ENCODE measurements at places on chromosomes 2 and 18. TPM values are rescaled to one million over a fixed set of nuclear protein-coding genes. Genes with fewer than 3 reads are reported as not detected.

DNA sequence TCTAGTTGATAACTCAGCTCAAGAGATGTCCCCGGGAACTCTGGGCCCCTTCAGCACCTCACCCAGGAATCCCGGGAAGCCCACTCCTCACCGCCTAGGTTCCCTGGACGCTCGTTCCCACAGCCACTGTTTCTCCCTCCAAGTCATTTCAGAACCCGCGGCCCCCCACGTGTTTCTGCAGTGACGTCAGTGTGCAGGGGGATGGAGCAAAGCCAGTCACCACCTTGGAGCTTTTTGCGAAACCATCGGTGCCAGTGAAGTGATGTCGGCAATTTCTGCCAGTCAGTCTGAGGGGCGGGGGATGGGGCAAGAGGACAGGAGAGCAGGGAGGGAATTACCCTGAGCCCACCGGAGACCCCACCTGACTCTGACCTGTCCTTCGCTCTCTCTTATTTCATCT is 119.2 kb downstream of the SNTG2 start:
- no peaks in the 10 kb centered on the region for H3K4me1 ChIP-seq
- H3K27me3 ChIP-seq: no peaks in the 10 kb centered on the region
- no peak overlapping the region for H3K4me3 ChIP-seq
- no peaks in the 10 kb centered on the region for H3K36me3 ChIP-seq

- H3K4me1 ChIP-seq: peaks cover 28% of the 10 kb centered on the region
- no peak for DNase-seq
- H3K27me3 ChIP-seq: no peaks in the 10 kb centered on the region
- H3K27ac ChIP-seq: peak overlapping the region; percentile 90
- H3K36me3 ChIP-seq: no peaks in the 10 kb centered on the region
- peak overlapping the region; percentile 47 for H3K4me3 ChIP-seq
Measured at GRCh38 chr2:130183512-130184373, 1.7 kb downstream of the MZT2B start.

GRCh38 chr2:72859831-72860262 is 27.4 kb upstream of the SPR start:
- H3K27me3 ChIP-seq: peaks cover 12% of the 10 kb centered on the region
- DNase-seq: peak; percentile 44
- H3K4me3 ChIP-seq: no peak overlapping the region
- H3K36me3 ChIP-seq: no peaks in the 10 kb centered on the region
- no peak overlapping the region for H3K27ac ChIP-seq

GRCh38 chr18:37481491-37481890 is 84.1 kb downstream of the CELF4 start:
- no peaks in the 10 kb centered on the region for H3K4me1 ChIP-seq
- H3K36me3 ChIP-seq: no peaks in the 10 kb centered on the region
- H3K27ac ChIP-seq: no peak overlapping the region

- H3K27ac ChIP-seq: no peak overlapping the region
- no peaks in the 10 kb centered on the region for H3K27me3 ChIP-seq
- no peaks in the 10 kb centered on the region for H3K4me1 ChIP-seq
Measured at GRCh38 chr2:21358976-21359375, 235.2 kb downstream of the TDRD15 start.

DNA sequence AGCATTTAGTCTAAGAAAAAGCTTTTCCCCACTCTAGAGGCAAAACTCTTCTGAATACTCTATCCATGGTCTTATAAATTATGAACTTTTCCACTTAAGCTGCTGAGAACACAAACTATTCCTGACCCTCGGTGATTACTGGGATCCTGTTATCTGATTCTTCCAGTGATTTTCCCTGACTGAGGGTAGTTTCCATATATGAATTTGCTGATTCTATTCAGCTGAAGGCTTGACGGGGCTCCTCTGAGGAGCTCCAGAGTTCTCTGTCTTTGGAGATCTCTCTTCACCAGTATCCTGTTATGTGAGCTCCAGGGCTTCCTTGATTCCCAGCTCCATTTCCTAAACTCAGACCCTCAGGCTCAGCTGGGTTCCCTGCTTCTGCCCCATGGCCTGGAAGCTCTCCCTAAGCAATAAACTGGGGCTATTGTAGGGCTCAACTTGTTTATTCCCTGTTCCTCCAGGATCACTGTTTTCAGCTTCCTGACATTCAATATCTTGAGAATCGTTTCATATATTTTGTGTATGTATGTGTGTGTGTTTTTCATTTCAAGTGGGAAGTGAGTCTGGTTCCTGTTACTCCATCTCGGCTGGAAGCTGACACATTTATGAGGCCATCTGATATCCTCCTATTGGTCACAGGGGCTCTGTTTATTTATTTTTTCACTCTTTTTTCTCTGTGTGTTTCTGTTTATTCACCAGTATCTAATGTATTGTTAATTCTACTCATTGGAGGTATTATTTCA is 78.2 kb downstream of the ARHGAP28 start:
- no peak for DNase-seq
- H3K36me3 ChIP-seq: no peaks in the 10 kb centered on the region
- no peak overlapping the region for H3K27ac ChIP-seq

DNA sequence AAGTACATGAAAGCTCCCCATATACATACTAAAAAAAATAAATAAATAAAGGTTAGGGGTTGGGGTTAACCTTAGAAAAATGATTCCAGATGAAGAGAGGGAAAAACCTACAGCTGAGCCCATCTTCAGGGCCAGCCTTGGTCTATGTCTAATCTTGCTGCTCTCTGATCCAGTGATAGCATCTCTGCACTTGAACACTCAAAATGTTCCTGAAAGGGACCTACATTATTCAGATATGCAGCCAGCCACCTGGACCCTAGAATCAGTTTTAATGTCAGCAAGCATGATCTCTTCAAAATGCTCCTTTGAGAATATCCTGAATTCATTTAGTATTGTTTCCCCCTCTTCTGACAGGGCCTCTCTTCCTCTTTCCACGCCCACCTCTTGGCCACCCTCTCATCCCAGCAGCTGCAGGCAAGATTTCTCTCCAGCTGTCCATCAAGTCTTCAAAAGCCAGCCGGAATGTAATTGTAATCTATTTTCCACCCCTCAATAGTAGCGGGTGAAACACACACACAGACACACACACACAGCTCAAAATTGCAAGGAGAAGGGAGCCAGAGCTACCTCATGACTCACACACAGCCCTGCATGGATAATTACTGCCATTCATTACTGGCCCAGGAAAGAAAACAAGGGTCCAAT is 135.5 kb downstream of the MYO3B start:
- H3K36me3 ChIP-seq: no peaks in the 10 kb centered on the region
- no peak overlapping the region for H3K4me3 ChIP-seq
- H3K27ac ChIP-seq: no peak overlapping the region
- H3K4me1 ChIP-seq: no peaks in the 10 kb centered on the region

- no peak overlapping the region for H3K4me3 ChIP-seq
- H3K27me3 ChIP-seq: no peaks in the 10 kb centered on the region
- H3K4me1 ChIP-seq: no peaks in the 10 kb centered on the region
- H3K36me3 ChIP-seq: no peaks in the 10 kb centered on the region
- H3K27ac ChIP-seq: no peak overlapping the region
Measured at GRCh38 chr2:109529532-109530449, 84.0 kb downstream of the SEPTIN10 start.

DSG3 gene
- not detected for total RNA-seq

DNA sequence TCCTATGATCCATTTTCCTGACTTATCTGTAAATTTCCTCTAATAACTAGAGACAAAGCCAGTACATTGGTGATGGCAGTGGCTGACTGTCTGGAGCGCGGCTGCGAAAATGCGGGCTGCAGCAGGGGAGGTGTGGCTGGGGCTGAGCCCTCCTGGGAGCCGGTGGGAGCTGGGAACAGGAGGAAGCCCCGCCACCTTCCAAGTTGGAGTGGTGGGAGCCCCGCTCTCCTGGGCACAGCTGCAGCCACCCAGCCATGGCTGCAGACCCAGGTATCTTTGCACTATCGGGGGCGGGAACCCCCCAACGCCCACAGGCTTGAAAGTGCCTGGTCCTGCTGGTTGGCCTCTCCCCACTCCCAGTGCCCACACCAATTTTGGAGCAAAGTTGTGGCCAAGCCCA is 633.0 kb upstream of the TMEFF2 start:
- no peaks in the 10 kb centered on the region for H3K27me3 ChIP-seq
- no peaks in the 10 kb centered on the region for H3K4me1 ChIP-seq
- no peaks in the 10 kb centered on the region for H3K36me3 ChIP-seq
- DNase-seq: no peak

DNA sequence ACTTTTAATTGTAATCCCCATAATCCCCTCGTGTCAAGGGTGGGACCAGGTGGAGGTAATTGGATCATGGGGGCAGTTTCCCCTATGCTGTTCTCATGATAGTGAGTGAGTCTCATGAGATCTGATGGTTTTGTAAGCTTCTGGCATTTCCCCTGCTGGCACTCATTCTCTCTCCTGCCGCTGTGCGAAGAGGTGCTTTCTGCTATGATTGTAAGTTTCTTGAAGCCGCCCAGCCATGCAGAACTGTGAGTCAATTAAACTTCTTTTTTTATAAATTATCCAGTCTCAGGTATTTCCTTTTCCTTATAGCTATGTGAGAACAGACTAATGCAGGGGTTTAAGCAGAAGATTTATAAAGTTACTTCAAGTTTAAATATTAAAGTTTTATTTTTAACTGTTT is 655.2 kb downstream of the EPHA4 start:
- no peaks in the 10 kb centered on the region for H3K4me1 ChIP-seq
- no peaks in the 10 kb centered on the region for H3K36me3 ChIP-seq
- DNase-seq: no peak
- H3K27ac ChIP-seq: no peak overlapping the region
- H3K4me3 ChIP-seq: no peak overlapping the region
- no peaks in the 10 kb centered on the region for H3K27me3 ChIP-seq

DNA sequence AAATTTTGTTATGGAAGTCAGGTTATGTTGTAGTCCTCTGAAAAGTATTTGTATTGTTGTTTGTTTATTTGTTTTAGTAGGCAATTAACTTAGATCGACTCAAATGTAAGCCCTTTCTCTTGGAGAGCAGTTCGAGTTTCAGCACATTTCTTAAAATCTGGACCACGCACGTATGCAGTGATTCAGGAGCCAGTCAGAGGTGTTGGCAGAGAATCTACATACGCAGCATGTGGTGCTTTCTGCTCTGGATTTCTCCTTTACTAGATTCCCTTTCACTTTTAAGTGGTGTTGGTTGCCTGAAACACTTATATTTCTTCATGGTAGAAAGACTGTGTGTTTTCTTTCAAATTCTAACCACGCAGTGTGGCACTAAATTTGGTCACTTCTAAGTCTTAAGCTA is 773.9 kb upstream of the LRATD1 start:
- H3K27ac ChIP-seq: no peak overlapping the region
- no peaks in the 10 kb centered on the region for H3K27me3 ChIP-seq
- H3K4me1 ChIP-seq: no peaks in the 10 kb centered on the region
- H3K4me3 ChIP-seq: no peak overlapping the region
- no peaks in the 10 kb centered on the region for H3K36me3 ChIP-seq

PID1 gene
- 0.55 TPM for total RNA-seq

GRCh38 chr2:224865016-224865415 is 148.9 kb upstream of the CCDC195 start:
- H3K4me3 ChIP-seq: no peak overlapping the region
- H3K4me1 ChIP-seq: no peaks in the 10 kb centered on the region
- no peak overlapping the region for H3K27ac ChIP-seq
- no peak for DNase-seq

DNA sequence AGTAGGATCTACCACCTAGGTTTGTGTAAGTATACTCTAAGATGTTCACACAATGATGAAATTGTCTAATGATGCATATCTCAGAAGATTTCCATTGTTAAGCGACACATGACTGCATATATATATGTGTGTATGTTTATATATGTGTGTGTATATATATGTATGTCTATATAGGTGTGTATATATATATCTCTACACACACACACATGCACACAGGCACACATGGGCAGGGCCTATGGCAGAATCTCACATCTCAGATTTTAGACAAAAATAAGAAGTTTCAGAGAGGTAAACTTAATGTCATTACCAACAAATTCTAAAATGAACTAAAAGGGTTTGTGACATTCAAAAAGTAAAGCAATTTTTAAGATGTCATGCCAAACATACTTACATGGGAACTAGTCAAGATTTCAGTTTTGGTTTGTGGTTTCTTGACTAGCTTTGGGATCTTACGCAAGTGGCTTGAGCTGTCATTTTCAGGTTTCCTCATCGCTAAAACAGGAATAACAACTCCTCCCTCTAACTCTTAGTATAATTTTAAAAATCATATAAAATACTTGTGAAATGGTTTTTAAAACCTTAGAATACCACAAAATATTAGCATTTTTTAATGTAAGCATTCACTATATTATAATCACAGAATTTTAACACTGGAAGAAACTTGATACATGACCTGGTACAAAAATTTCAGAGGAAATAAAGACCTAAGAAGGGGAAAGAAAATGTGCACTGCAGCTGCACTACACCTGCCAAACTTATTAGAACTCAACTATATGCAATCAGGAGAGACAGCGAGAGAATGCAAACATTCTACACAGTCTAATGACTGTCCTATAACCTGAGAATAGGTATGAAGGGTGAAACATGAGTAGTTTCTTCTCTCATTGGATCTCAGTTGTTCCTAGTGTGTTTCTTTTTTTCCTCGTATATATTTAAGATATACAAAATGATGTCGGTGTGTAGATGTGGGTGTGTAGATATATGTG is 75.7 kb downstream of the TTC21B start:
- peak; percentile 2 for DNase-seq
- H3K27me3 ChIP-seq: no peaks in the 10 kb centered on the region
- peaks cover 11% of the 10 kb centered on the region for H3K36me3 ChIP-seq
- H3K4me1 ChIP-seq: peaks cover 14% of the 10 kb centered on the region
- no peak overlapping the region for H3K27ac ChIP-seq

ALPG gene
- total RNA-seq: not detected

DNA sequence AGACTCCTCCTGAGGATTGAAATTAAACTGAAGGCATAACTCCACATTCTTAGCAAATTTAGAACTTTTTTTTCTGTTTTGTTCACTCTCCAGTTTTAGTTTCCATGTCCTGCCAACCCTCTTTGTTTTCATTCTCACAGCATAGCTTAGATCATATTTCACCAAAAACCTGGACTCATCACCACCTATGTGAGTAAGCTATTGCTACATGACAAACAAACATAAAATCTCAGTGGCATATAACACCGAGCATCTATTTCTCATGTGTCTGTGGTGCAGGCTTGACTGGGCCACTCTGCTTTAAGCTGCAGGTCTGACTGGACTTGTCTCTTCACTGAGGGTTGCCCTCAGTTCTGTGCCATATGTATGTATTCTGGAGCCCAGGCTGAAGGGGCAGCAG is 385.2 kb downstream of the ARHGAP15 start:
- H3K36me3 ChIP-seq: peaks cover 27% of the 10 kb centered on the region
- no peak for DNase-seq
- H3K27me3 ChIP-seq: no peaks in the 10 kb centered on the region
- H3K4me1 ChIP-seq: no peaks in the 10 kb centered on the region
- H3K4me3 ChIP-seq: no peak overlapping the region
- no peak overlapping the region for H3K27ac ChIP-seq

CTLA4 gene
- total RNA-seq: 20.4 TPM

DNA sequence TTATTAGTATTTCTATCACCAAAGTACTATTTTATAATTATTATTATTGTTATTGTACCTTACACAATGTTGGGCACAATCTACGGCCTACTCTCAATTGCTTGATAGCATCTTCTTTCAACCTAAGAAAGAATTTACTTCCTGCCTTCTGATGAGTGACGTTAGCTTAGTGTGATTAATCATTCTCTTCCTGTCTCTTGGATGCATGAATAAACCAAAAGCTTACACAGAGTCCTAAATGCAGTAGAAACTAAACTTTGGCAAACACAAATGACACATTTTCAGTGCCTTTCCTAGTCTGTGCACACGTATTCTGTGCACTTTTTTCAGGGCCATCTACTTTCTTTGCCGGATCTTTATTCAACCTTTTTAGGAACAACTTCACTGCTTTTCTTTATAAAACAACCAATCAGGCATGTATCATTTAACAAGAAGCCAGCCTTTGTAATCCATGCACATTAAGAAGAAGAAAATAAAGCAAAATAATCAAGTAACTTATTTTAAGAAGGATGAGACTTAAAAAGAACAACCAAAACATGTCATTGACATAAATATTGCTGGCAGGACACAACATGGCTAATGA is 19.1 kb downstream of the TRAK2 start:
- H3K4me3 ChIP-seq: no peak overlapping the region
- no peak for DNase-seq
- peak overlapping the region; percentile 42 for H3K27ac ChIP-seq
- H3K36me3 ChIP-seq: no peaks in the 10 kb centered on the region

SNORC gene
- total RNA-seq: 1.4 TPM

Data from CD4-positive, alpha-beta memory T cell (primary cell).